GM23248 (cell line): ENCODE measurements at places on chromosomes 2 and 18. TPM values are rescaled to one million over a fixed set of nuclear protein-coding genes. Genes with fewer than 3 reads are reported as not detected.

- H3K4me3 ChIP-seq = peak overlapping the region; percentile 24; the same call in 1 of the 2 replicates
- no peaks in the 10 kb centered on the region for H3K36me3 ChIP-seq
- H3K4me1 ChIP-seq = peaks cover 18% of the 10 kb centered on the region
- DNase-seq = peak; percentile 64
- no peaks in the 10 kb centered on the region for H3K27me3 ChIP-seq
Measured at GRCh38 chr2:127575941-127576432, 40.5 kb downstream of the MYO7B start.

- DNase-seq = no peak
- no peaks in the 10 kb centered on the region for H3K27me3 ChIP-seq
- H3K4me3 ChIP-seq = no peak overlapping the region
- H3K36me3 ChIP-seq = peaks cover 51% of the 10 kb centered on the region
Measured at GRCh38 chr2:207123335-207123744, 42.4 kb downstream of the KLF7 start.

DNA sequence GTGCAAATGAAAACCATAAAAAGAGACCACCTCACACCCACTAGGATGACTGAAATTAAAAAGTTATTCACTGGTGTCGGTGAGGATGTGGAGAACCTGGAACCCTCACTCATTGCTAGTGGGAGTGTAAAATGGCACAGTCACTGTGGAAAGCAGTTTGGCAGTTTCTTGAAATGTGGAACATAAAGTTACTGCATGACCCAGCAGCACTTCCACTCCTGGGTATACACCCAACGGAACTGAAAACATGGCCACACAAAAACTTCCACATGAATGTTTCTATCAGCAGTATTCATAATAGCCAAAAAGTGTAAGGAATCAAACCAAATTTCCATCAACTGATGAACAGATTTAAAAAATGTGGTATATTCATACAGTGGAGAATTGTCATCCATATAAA lies 65.1 kb upstream of the SLC66A3 start:
- peaks cover 3% of the 10 kb centered on the region; the same call in 1 of the 2 replicates for H3K4me1 ChIP-seq
- DNase-seq = no peak
- H3K4me3 ChIP-seq = no peak overlapping the region
- H3K27ac ChIP-seq = no peak overlapping the region
- no peaks in the 10 kb centered on the region for H3K36me3 ChIP-seq

- 0 out of 2 replicates have a peak, but pooled peaks cover 7% of the 10 kb centered on the region for H3K36me3 ChIP-seq
- no peak overlapping the region for H3K27ac ChIP-seq
- H3K4me1 ChIP-seq = peaks cover 10% of the 10 kb centered on the region; the same call in 1 of the 2 replicates
- DNase-seq = peak; percentile 33
Measured at GRCh38 chr2:72780477-72780876, 45.4 kb downstream of the EXOC6B start.

GRCh38 chr2:1840046-1840445 lies 95.7 kb upstream of the PXDN start:
- peaks cover 7% of the 10 kb centered on the region for H3K27me3 ChIP-seq
- H3K4me3 ChIP-seq = no peak overlapping the region
- no peak for DNase-seq
- H3K27ac ChIP-seq = no peak overlapping the region
- H3K4me1 ChIP-seq = no peaks in the 10 kb centered on the region
- H3K36me3 ChIP-seq = no peaks in the 10 kb centered on the region

DNA sequence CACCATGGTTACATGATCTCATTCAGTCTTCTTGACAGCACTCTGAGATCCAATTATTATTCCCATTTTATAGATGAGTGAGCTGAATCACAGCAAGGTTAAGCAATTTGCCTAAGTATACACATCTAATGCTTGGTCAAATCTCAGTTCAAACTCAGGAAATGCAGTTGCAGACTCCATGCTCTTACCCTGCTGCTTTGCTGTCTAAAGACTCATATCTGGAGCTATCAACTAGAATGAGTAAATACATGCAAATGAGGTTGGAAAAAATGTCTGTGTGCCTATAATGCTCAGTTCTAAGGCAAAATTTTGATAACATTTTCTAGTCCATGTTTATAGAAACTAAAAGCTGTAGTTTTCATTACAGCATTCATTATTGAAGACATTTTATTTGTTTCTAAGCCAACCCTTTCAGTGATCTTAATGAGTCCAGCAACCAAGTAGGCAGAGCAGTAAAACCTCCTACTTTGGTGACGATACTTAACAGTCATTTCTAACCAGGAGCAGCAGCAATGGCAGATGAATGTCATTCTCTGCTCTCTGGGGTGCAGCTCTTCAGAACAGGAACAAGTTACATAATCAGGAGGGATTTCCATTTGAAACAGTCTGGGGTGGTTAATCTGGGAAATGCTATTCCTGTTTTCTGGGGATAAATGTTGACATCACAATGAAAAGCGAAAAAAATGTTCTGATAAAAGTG lies 396.8 kb upstream of the UBE2E3 start:
- H3K36me3 ChIP-seq = no peaks in the 10 kb centered on the region
- H3K27me3 ChIP-seq = no peaks in the 10 kb centered on the region
- H3K27ac ChIP-seq = no peak overlapping the region
- H3K4me3 ChIP-seq = no peak overlapping the region
- no peaks in the 10 kb centered on the region for H3K4me1 ChIP-seq

The CPO gene
- polyA plus RNA-seq = 0.20 TPM in 1 of 2 replicates, not detected in the other

GRCh38 chr2:164952057-164952702 lies 3.1 kb downstream of the SLC38A11 start:
- DNase-seq = no peak
- no peaks in the 10 kb centered on the region for H3K27me3 ChIP-seq
- no peak overlapping the region for H3K27ac ChIP-seq
- H3K4me1 ChIP-seq = 0 out of 2 replicates have a peak, but pooled peaks cover 5% of the 10 kb centered on the region

The OTOF gene
- polyA plus RNA-seq = 0.37 and 0.38 TPM in 2 replicates

The MOB4 gene
- 57.6 and 67.1 TPM in 2 replicates for polyA plus RNA-seq

DNA sequence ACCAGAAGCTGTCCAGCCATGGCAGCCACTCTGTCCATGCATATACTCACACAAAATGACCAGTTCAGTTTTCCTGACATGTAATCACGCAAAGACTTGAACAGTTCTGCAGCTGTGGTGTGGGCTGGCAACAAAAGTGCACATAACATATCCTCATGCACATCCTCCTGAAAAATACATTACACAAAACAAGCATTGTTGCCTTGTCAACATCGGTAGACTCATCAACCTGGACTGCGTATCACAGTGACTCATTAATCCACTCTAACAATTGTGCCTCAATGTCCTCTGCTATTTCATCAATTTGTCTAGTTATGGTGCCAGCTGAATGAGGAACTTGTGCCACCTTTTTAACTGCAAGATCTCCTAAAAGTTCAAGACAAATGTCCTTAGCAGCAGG lies 19.5 kb downstream of the RBKS start:
- H3K4me1 ChIP-seq = no peaks in the 10 kb centered on the region
- H3K27me3 ChIP-seq = no peaks in the 10 kb centered on the region
- no peak overlapping the region for H3K4me3 ChIP-seq
- no peak overlapping the region for H3K27ac ChIP-seq
- no peak for DNase-seq

The CYP26B1 gene
- polyA plus RNA-seq = 0.23 and 0.33 TPM in 2 replicates

The CLEC4F gene
- not detected in 2 replicates for polyA plus RNA-seq

GRCh38 chr18:7743256-7743655 lies 176.1 kb downstream of the PTPRM start:
- H3K27ac ChIP-seq = no peak overlapping the region
- no peak overlapping the region for H3K4me3 ChIP-seq
- H3K4me1 ChIP-seq = peaks cover 9% of the 10 kb centered on the region; the same call in 1 of the 2 replicates

The C1D gene
- polyA plus RNA-seq = 28.6 and 32.5 TPM in 2 replicates

The MPV17 gene
- 128 and 138 TPM in 2 replicates for polyA plus RNA-seq

- no peaks in the 10 kb centered on the region for H3K27me3 ChIP-seq
- peaks cover 51% of the 10 kb centered on the region for H3K36me3 ChIP-seq
- no peak for DNase-seq
- no peak overlapping the region for H3K27ac ChIP-seq
Measured at GRCh38 chr2:147927053-147927588, 82.3 kb downstream of the ACVR2A start.

DNA sequence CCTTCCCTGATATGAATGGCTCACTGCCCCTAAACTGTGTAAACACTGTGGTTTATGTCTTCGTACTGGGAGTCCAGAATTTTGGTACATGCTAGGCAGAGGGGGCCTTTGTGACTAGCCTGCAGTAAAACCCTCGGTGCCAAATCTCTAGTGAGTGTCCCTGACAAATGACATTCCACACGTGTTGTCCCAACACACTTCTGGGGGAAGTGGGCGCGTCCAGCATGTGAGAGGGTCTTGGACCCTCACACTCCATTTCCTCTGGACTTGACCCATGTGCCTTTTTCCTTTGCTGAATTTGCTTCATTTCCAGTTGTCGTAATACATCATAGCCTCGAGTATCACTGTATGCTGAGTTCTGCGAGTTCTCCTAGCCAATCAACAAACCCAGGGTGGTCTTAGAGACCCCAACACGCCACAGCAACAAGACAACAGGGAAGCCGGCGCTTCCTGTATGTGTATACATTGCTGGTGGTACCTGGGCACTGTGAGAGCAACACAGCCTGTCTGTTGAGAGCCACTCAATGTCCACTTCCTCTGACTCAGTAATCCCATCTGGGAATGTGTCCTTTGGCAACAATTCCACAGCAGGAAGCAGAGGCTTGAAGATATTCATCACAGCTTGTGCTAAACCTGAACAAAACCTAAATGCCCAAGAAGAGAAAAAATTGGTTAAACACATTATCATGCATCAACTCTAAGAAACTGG lies 26.9 kb upstream of the SLC66A3 start:
- H3K27ac ChIP-seq = no peak overlapping the region
- peak; percentile 77 for DNase-seq
- H3K36me3 ChIP-seq = no peaks in the 10 kb centered on the region
- no peaks in the 10 kb centered on the region for H3K27me3 ChIP-seq

GRCh38 chr18:63775166-63775730 lies at the start of gene SERPINB7:
Gene SERPINB7, plus strand, starts transcription at chr18:63775418. Its CDS starts 6,955 bp downstream, at chr18:63782373.
- H3K4me3 ChIP-seq = peak within 1 kb of the TSS; percentile 8; the same call in 1 of the 2 replicates
- peak within 1 kb of the TSS; percentile 65 for H3K27ac ChIP-seq

The HNRNPA3 gene
- polyA plus RNA-seq = 47.1 and 51.0 TPM in 2 replicates

DNA sequence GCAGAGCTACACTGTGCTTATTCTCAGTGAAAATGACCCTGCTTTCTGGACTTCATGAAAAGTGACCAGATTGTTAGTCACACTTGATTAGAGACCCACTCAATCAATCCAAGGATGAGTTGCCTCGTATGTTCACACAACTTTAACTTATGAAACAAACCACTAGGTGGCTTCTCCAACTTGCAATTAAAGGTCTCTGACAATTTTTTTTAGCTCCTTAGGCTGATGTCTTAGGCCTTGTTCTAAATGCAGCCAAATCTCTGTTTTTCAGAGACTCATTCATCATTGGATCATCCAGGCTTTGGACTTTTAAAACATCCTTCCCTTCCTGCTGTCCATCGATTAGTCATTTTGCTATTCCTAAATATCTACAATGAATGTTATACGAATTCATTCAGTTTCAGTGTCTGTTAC lies 63.4 kb downstream of the MREG start:
- no peak overlapping the region for H3K27ac ChIP-seq
- H3K4me3 ChIP-seq = no peak overlapping the region
- H3K27me3 ChIP-seq = no peaks in the 10 kb centered on the region
- no peaks in the 10 kb centered on the region for H3K36me3 ChIP-seq
- H3K4me1 ChIP-seq = no peaks in the 10 kb centered on the region
- peak; percentile 72 for DNase-seq

The DNAJC5G gene
- polyA plus RNA-seq = not detected in 2 replicates

The COLEC11 gene
- polyA plus RNA-seq = not detected in 2 replicates

The STAM2 gene
- polyA plus RNA-seq = 14.7 and 14.9 TPM in 2 replicates

The ANKRD36 gene
- polyA plus RNA-seq = 5.0 and 9.4 TPM in 2 replicates

The CRYGC gene
- not detected in 2 replicates for polyA plus RNA-seq

DNA sequence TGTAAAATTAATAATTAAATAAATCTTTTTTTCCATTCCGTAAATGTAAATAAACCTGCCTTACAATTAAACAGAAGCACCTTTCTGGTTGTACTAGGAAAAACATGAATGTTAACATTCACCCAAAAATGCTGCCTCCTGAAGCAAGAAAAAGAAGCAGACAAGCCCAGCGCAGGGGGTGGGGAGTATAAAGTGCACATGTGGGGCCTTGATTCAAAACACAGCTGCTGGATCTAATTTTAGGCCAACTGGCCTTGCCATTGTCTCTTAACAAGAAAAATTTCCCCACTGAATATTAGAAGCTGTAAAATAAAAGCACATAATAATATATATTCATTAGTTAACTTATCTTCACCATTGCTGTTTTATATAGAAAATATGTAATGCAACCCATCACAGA lies 28.3 kb downstream of the TCF4 start:
- H3K27ac ChIP-seq = no peak overlapping the region
- H3K36me3 ChIP-seq = 0 out of 2 replicates have a peak, but pooled peaks cover 2% of the 10 kb centered on the region

DNA sequence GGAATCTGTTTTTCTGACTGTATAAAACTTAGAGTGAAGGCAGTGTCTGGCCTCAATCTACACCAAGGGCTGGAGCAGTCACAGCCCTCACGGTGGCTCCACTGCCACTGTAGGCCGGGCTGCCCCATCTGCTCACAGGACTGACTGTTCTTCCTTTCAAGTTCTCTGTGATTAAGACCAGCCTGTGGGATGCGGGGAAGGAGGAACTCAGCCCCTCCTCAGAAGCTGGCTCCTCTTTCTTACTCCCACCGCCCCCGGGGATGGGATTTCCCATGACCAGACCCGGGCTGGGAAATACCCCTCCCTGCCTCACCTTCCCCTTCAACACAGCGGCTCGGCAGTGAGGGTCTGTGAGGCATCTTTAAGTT lies 106.0 kb downstream of the COPS8 start:
- H3K27me3 ChIP-seq = no peaks in the 10 kb centered on the region
- H3K4me3 ChIP-seq = no peak overlapping the region
- DNase-seq = no peak
- H3K36me3 ChIP-seq = no peaks in the 10 kb centered on the region
- peaks cover 7% of the 10 kb centered on the region for H3K4me1 ChIP-seq

DNA sequence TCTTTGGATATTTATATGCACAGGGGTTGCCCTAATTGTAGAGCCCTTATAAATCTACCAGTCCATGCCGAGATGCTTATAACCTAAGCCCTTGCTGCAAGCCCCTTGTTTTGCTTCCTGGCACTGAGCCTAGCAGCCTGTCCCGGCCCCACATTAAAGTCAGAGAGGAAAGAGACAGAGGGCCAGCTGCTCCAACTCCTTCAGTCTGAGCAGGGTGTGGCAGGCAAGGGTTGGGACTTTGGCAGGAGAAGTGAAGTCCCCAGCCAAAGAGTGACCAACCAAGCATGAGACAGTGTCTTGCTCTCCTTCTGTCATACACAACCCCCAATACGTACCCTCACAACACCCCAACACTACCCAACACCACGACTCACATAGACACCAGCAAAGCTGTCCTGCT lies 54.7 kb upstream of the FZD7 start:
- peaks cover 9% of the 10 kb centered on the region for H3K27me3 ChIP-seq
- no peak overlapping the region for H3K4me3 ChIP-seq
- DNase-seq = no peak
- no peaks in the 10 kb centered on the region for H3K36me3 ChIP-seq
- no peak overlapping the region for H3K27ac ChIP-seq
- no peaks in the 10 kb centered on the region for H3K4me1 ChIP-seq

- DNase-seq = no peak
- no peaks in the 10 kb centered on the region for H3K27me3 ChIP-seq
- no peak overlapping the region for H3K4me3 ChIP-seq
- H3K4me1 ChIP-seq = no peaks in the 10 kb centered on the region
- no peaks in the 10 kb centered on the region for H3K36me3 ChIP-seq
Measured at GRCh38 chr2:205170399-205170798, 511.9 kb upstream of the NRP2 start.
